ENCODE measurements at places on chromosomes 5 and 9. TPM values are rescaled to one million over a fixed set of nuclear protein-coding genes. Genes with fewer than 3 reads are reported as not detected.

DNA sequence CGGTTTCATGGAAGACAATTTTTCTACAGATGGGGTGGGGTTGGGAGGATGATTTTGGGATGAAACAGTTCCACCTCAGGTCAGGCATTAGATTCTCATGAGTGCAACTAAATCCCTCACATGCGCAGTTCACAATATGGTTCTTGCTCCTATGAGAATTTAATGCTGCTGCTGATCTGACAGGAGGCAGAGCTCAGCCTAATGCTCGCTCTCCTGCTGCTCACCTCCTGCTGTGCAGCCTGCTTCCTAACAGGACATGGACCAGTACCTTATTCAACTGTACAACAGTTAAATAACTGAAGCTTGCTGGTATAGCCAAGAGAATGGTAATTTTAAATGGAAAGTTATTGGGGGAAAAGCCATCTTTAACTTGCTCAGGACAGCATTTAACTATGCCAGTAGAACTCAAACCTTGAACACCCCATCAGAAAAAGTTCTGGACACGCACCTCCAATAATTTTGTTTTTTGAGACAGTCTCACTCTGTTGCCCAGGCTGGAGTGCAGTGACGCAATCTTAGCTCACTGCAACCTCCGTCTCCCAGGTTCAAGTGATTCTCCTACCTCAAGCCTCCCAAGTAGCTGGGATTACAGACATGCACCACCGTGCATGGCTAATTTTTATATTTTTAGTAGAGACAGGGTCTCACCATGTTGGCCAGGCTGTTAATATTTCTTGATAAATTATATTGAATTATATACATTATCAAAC is 27.7 kb downstream of the HMGCR start:
- no peak overlapping the region for H3K4me3 ChIP-seq
- no peak for DNase-seq
- H3K27ac ChIP-seq, result no peak overlapping the region
- peaks cover 25% of the 10 kb centered on the region for H3K36me3 ChIP-seq

DNA sequence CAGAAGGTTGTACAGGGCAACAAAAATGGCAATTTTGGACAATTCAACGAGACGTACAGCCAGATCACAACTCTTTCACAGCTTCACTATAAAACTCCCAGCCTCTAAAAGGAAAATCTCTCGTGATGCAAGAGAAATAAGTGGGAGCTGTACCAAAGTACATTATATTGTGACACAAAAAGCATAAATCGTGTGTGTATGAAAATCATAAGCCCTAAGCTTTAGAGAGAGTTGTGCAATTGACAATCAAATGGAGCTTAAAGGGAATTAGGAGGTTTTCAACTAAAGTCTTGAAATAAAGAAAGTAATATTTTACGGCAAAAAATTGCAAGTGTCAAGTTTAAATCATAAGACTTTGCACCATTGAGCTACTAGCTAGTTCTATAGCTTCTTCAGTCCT is 194.8 kb upstream of the TBCA start:
- no peak for DNase-seq
- no peak overlapping the region for H3K27ac ChIP-seq
- H3K4me1 ChIP-seq, result no peaks in the 10 kb centered on the region
- H3K36me3 ChIP-seq, result no peaks in the 10 kb centered on the region
- H3K4me3 ChIP-seq, result no peak overlapping the region
- H3K27me3 ChIP-seq, result no peaks in the 10 kb centered on the region

DNA sequence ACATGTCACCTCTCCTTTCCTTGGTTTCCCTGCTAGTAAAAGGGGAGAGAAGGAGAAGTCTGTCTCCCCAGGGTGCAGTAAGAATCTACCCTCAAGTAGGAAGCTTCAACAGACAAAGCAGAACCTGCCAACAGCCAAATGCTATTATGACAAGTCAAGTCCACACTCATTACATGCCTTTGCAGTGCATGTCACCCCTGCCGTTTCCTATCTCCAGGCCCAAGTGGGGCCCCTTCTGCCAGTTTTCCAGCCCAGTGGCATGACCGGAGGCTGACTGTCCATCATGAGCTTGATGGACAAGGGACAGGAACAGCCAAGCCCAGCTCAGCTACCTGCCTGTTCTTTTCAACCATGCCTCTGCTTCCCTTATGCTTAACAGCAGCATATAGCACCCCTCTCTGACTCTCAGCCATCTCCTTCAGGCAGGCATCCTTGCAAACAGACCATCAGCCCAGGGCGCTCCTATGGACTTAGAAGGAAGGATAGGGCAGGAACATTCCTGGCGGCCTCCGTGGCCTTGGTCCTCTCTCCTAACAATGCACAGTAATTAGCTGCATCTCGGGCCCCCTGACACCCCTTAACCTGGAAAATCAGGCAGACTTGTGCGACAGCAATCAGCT is 107.2 kb upstream of the RAD23B start:
- DNase-seq, result no peak
- H3K36me3 ChIP-seq, result no peaks in the 10 kb centered on the region
- H3K4me1 ChIP-seq, result no peaks in the 10 kb centered on the region
- H3K27me3 ChIP-seq, result no peaks in the 10 kb centered on the region
- H3K27ac ChIP-seq, result no peak overlapping the region
- H3K4me3 ChIP-seq, result no peak overlapping the region

DNA sequence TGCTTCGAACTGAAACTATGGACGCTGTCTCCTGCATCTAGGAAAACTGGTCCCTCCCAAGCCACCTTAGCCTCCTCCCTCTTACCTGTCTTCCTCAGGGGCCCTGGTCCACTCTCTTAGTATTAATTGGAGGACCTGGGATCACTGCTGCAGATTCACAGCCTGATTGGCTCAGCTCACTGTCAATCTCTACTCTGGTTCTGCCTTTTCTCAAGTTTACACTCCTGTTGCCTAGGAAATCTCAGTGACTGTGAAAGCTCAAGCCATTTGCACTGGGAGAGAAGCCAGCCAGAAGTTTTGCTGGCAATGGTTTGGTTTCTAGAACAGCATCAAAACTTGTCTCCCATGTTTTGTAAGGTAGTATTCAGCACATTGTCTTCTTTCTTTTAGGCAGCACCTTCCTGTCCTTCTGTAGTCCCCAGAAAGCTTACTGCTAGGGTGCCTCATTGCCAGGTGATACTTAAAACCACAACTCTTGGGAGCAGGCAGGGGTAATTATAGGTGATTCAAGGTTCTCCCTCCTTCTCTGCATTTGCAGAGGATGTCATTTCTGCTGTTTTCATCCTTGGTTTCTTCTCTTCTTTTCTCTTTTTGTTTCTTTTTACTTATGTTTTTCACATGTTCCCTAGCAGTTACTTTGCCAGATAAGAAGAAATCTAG is at the start of gene CAPSL:
Gene CAPSL, minus strand, starts transcription at position 55 of the 660 bp plus-strand sequence. CDS start 17,502 bp downstream, outside the sequence.
- H3K27me3 ChIP-seq, result no peaks in the 10 kb centered on the region
- no peaks in the 10 kb centered on the region for H3K4me1 ChIP-seq
- H3K4me3 ChIP-seq, result no peak within 1 kb of the TSS
- no peak for DNase-seq

DNA sequence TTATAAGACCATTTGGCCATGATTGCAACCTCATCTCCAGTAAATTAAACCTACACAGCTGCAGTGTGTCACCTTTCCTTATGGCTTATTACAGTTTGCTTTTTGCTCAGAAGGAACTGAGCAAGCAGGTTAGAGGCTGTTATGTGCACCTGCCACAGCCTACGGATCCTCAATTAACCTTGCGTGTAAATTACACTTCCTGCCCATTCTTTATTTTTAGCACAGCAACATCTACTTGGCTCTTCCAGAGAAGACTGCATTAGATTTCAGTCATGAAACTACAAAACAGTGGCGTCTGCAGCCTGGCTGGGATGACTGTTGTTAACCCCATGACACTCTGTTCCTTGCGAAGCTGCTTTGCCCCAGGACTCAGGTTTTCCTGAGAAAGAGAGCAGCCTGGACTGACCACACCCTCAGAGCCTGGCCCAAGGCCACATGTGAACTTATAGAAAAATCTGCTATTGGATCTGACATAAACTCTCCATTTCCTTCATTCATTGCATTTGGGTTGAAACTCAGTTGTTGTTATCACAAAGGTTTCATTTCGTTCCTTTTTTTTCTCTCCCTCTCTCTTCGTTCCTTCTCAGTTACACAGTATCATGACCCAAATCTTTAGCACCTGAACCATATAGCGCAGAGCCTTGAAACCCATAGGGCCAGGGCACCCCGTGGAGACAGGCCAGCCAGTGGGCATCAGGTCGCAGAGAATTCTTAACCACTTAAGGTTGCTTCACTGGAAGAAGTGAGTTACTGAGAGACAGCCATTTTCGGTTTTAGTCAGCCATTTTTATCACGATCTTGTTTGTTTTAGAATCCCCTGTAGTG is 138.6 kb downstream of the PALM2AKAP2 start:
- H3K27ac ChIP-seq, result no peak overlapping the region
- no peaks in the 10 kb centered on the region for H3K36me3 ChIP-seq
- H3K4me3 ChIP-seq, result no peak overlapping the region

DNA sequence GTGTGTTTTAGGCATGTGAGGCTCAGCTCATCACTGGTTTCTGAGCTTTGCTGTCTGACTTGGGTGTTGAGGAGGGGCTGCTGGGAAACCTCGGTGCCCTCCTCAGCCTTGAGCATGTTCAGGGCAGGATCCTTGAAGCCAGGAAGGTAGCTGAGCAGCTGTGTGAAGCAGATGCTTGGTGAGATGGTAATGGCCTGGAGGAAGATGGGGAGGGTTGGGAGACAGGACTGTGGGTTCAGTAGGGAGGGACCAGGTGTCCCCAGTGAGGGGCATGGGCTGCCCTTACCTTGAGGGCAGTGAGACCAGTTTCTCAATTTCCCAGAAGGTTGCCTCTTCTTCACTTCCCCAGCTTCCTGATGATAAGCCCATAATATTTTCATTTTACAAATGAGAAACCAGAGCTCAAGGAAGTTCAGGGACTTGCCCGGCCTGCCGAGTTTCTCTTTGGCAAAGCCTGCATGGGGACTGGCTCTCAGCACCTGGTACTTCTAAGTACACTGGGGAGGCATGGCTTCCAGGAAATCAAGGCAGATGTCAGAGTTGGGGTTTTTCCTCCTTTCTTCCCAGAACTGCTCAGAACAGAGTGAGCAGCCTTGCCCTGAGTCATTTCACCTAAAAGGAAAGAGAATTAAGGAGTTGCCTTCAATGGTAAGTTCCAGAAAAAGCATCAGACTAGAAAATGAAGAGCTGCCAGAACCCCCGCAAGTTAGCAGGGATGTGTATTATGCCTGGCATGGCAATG is 225.7 kb downstream of the MAST4 start:
- no peaks in the 10 kb centered on the region for H3K27me3 ChIP-seq
- DNase-seq, result no peak
- no peak overlapping the region for H3K4me3 ChIP-seq
- H3K36me3 ChIP-seq, result no peaks in the 10 kb centered on the region
- H3K4me1 ChIP-seq, result no peaks in the 10 kb centered on the region
- H3K27ac ChIP-seq, result no peak overlapping the region

DNA sequence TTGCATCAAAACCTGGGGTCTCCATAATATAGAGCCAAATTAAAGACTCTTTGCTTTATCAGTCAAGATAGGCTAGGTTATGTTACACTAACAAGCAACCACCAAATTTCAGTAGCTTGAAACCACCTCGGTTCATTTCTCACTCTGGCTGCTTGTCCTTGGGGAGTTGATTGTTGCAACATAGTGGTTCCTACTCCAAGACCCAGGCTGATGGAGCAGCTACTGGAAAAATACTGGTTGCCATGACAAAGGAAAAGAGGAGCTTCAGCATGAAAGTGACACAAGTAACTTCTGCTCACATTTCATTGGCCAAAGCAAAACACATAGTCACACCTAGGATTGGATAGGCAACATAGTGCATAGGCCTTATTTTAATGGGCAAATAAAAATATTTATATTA is 18.5 kb upstream of the RCL1 start:
- no peak overlapping the region for H3K27ac ChIP-seq
- no peaks in the 10 kb centered on the region for H3K36me3 ChIP-seq
- no peak overlapping the region for H3K4me3 ChIP-seq

ZNF366 gene
- not detected for total RNA-seq

PCDHA9 gene
- total RNA-seq, result 0.21 TPM

GKAP1 gene
- 5.2 TPM for total RNA-seq

ARHGEF39 gene
- total RNA-seq, result 34.0 TPM

SLC36A3 gene
- not detected for total RNA-seq

Data from Panc1 (cell line).